Hematopoietic multipotent progenitor cell treated with erythropoietin and hydrocortisone succinate and interleukin-3 and kit ligand, for 4 days (in vitro differentiated cells): ENCODE measurements at places on chromosomes 7 and 10.

- peak; percentile 93 for DNase-seq
Measured at GRCh38 chr10:30553018-30553625, 76.4 kb downstream of the LYZL2 start.

- DNase-seq = peak; percentile 41
Measured at GRCh38 chr10:45373003-45373575, 927 bp upstream of the ALOX5 start.

GRCh38 chr7:74474271-74474865, 20.7 kb downstream of the GTF2IRD1 start:
- DNase-seq = no peak

GRCh38 chr7:3432911-3433310, 131.9 kb downstream of the SDK1 start:
- DNase-seq = no peak

- DNase-seq = no peak
Measured at GRCh38 chr7:68041554-68041953, 1044.9 kb downstream of the TYW1 start.

- no peak for DNase-seq
Measured at GRCh38 chr10:8211631-8212030, 157.1 kb downstream of the GATA3 start.

GRCh38 chr10:78830976-78831375, 237.8 kb upstream of the ZMIZ1 start:
- DNase-seq = peak; percentile 57

GRCh38 chr7:125908711-125909110, 979.1 kb upstream of the POT1 start:
- DNase-seq = no peak

GRCh38 chr7:22250390-22250789, 106.6 kb downstream of the RAPGEF5 start:
- no peak for DNase-seq

DNA sequence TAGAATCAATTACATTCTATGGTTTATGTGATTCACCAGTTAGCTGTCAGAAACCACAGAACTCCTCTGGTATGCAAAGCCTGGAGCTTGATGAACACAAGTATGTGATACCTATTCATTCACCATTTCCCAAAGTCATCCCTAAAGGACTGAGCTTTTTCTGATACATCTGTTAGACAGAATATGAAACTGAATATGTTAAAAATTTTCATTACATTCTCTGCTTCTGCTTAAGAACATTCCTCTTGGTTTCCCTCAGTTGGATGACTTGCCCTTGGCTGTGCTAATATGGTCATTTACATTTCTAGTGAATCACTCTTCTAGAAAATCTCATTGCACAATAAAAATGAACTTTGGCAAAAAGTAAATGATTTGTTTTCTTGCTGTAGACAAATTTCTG, 10.8 kb upstream of the PON1 start:
- no peak for DNase-seq

DNA sequence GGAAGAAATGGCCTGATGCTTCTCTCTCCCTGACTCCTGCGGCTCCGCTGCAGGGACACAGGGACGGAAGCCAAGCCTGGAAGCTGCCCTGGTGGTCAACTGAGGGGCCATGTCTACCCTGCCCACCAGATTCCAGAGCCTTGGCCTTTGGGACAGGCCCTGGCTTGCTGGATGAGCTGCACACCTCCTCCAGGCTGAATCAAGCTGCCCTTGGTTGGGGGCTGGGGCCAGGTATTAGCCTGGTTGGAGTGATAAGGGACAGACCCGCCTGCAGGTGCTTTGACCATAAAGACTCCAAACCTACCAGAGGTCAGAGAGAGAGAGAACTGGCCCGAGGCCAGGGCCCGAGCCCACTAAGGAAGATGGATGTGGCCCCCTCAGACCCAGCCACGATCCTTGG, 30.1 kb downstream of the CRHR2 start:
- DNase-seq = no peak

- DNase-seq = no peak
Measured at GRCh38 chr10:78821052-78821451, 247.7 kb upstream of the ZMIZ1 start.

- DNase-seq = peak; percentile 12
Measured at GRCh38 chr7:92988051-92988450, 129.7 kb downstream of the SAMD9 start.

DNA sequence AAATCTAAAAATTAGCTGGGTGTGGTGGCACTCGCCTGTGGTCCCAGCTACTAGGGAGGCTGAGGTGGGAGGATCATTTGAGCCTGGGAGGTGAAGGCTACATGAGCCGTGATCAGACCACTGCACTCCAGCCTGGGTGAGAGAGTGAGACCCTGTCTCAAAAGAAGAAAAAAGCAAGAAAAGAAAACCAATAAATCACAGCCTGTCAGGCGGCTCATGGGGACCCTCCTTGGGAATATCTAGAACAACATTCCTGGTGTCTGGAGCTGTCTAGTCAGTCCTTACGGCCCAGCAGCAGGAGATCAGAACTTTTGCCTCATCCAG, 130.6 kb upstream of the TNRC18 start:
- no peak for DNase-seq

GRCh38 chr7:135665042-135665441, 2.7 kb downstream of the STMP1 start:
- DNase-seq = peak; percentile 35

- DNase-seq = no peak
Measured at GRCh38 chr10:125085258-125086054, 74.9 kb downstream of the CTBP2 start.

- no peak for DNase-seq
Measured at GRCh38 chr7:105693576-105693975, 112.3 kb upstream of the EFCAB10 start.

- DNase-seq = no peak
Measured at GRCh38 chr7:71769326-71769725, 637.4 kb downstream of the GALNT17 start.

GRCh38 chr7:50610521-50611277, 45.5 kb upstream of the DDC start:
- DNase-seq = peak; percentile 81

- no peak for DNase-seq
Measured at GRCh38 chr7:42883950-42884349, 27.9 kb downstream of the C7orf25 start.

- DNase-seq = no peak
Measured at GRCh38 chr7:18518555-18518954, 23.0 kb downstream of the HDAC9 start.

DNA sequence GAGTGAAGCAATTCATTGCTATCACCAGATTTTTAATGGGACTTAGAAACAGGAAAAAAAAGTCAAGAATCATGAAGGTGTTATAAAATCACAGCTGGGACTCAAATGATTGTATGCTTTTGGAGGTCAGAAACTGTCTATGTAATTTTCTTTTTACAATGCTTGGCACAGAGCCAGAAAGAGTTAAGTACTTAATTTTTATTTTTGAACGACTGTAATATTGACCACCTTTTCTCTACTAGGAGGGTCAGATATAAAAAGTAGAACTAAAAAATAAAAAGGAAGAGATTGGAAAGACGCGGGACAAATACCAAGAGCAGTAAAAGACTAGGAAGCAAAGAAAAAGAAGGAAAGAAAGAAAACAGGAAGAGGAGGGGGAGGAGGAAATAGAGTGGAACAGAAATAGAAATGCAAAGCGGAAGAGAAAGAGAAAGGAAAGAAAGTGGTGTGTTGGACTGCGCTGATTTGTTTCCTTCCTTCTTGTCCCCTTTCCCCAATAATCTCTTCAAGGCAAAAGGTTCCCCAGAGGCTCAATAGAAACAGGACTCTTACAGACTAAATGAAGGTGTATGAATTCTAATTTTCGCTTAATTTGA, 23.2 kb upstream of the C1GALT1 start:
- DNase-seq = no peak

- DNase-seq = peak; percentile 63
Measured at GRCh38 chr10:63866747-63867140, 345.5 kb downstream of the REEP3 start.

- no peak for DNase-seq
Measured at GRCh38 chr7:133295484-133295883, 42.6 kb downstream of the EXOC4 start.

- no peak for DNase-seq
Measured at GRCh38 chr10:31830887-31831286, 97.7 kb downstream of the ARHGAP12 start.

DNA sequence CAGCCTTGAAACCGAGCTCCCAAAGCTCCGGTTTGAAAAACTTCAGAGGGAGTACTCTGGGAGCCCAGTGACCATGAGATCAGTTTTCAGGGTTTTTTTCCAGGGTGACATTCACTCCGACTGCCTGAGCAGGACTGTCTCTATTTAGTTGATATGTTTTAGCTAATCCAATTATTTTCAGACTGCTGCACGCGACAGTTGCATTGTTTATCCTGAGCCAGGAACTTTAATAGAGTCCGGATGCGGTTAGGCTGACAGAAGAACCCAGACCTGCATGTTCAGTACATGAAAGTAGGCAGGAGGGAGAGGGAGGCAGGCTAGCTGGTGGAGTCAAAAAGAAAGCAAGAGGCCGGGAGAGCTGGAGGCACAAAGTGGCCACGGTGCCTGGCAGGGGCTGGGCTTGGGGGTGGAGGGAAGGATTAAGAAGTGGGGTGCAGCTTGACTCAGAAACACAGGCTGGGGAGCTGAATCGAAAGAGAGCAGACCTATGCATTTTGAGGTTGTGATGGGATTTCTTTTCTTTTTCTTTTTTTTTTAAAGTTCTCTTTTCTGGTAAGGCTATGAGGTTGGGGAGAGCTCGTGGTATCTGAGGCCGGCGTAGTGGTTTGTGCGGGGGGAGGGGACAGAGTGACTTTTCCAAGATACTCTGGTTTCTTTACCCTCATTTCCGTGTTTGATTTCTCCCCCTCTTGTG, 5.7 kb downstream of the GATA3 start:
- peak; percentile 69 for DNase-seq

DNA sequence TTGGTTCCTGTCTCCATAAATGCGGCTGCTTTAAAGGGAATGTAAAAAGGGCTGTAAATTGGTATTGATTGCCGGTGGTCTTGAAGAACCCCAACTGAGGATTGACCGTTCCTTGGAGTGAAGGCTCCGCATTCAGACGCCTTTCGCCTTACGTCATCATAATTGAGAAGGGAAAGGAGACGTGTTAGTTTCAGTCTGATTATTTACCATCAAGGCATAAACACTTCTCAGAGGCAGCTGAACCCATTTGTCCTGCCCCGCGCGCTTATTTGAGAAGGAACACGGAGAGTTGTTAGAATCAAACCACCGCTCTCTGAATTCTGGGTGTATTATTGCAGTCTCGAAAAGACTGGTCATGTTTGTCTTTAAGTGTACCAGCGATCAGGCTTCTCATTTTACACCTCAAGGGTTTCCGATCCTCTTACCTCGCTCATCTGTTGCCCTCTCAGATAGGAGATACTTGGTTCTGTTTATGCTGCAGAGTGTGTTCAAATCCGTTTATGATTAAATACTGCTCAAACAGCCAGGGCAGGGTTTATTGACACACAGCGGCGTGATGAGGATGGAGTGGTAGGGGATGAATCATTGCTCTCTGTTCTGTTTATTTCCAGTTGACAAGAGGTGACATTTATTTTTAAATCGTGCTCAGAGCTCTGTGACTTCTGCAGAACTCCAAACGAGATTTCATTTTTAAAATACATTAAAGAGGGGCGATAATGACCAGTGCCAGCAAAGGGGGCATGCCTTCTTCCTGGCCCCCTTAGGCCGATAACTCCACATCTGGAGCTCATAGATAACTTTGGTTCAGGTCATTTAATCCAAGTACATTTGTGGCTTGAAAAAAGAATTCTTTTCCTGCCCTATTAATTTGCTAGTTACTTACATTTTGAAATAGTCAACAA, 30.4 kb downstream of the FOXK1 start:
- peak; percentile 44 for DNase-seq

- no peak for DNase-seq
Measured at GRCh38 chr10:51233337-51234100, 159.2 kb downstream of the PRKG1 start.

GRCh38 chr10:121532292-121532864, 65.9 kb downstream of the FGFR2 start:
- no peak for DNase-seq

GRCh38 chr10:89516149-89516832, 19.1 kb downstream of the SLC16A12 start:
- DNase-seq = no peak

DNA sequence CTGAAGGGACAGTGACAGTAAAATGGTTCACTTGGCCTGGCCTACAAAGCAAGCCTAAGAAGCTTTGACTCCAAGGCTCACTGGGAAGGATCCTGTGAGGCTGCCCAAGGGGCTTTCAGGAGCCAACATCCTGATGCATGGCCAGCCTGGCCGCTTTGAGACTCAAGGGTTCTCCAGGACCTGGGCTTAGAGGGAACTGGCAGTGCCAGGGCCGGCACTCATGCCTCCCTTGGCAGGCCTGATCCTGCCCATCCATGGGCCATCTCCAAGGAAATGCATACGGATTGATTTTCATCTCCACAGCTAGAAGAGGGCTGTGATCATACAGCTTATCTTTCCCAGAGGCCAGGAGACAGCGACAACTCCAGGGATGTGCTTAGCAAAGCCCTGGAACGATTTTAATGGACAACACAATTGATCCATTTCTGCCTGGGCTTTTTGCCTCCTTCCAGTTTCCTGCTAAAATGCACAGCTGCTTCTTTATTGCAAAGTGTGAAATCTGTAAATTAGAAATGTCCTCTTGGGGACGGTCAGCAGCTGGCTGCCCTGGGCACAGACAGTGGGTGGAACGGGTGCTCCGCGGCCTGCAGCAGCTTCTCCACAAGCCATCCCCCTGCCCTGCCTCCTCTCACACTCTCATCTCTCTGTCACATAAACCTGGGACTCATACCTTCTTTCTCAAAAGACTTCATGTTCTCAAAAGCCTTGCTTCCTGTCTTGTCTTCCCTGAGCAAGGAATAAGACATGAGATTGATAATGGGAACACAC, 288.5 kb downstream of the GRID1 start:
- DNase-seq = no peak

DNA sequence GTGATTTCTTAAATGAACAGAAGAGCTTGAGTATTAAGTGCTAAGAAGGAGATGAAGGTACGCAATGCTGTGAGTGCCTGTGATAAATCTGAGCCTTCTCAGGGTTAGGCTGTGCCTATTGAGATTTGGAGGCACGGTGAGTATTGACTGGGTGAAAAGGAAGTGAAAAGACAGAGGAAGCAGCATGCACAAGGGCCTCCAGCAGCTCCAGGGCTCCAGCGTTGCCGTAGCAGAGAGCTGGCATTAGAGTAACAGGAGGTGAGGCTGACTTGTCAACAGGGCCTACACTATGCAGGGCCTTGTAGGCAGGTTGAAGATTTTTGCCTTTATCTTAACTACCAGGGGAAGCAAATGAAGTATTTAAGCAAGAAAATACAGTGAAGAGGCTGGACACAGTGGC, 54.1 kb upstream of the PDCD4 start:
- DNase-seq = no peak

- DNase-seq = peak; percentile 39
Measured at GRCh38 chr10:51911723-51912122, 212.3 kb upstream of the CSTF2T start.

DNA sequence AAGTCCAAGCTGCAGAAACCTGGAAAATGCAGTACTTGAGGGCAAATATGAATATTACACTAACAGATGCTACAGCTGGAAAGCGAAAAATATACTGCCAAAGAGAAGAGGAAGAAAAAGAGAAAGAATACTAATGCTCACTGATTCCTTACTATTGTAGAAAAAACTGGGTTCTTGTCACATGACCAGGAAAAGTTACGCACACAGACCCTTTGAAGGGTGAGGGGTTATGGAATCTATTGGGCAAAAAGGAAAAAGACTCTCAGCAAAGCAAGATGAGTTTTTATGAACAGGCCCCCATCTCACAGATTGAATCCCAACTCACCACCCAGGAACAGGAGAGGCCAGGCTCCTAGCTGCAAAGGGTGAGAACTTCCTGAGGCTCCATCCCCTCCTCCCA, 228.1 kb upstream of the KLF14 start:
- no peak for DNase-seq

- no peak for DNase-seq
Measured at GRCh38 chr10:75352650-75353049, 48.9 kb downstream of the ZNF503 start.
